Activated naive CD4-positive, alpha-beta T cell treated with anti-CD3 and anti-CD28 coated beads, Interleukin-2, amount 50 U/mL, for 16 hours (primary cell): ENCODE measurements at places on chromosomes 7 and 10.

DNA sequence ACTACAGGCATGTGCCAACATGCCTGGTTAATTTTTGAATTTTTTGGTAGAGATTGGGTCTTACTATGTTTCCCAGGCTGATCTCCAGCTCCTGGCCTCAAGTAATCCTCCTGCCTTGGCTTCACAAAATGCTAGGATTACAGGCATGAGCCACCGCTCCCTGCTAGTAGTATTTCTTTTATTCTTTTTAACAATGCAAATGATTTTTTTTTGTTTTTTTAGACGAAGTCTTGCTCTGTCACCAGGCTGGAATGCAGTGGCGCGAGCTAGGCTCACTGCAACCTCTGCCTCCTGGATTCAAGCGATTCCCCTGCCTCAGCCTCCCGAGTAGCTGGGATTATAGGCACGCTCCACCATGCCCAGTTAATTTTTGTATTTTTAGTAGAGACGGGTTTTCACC is 58.1 kb downstream of the SVIL start:
- no peak for DNase-seq

DNA sequence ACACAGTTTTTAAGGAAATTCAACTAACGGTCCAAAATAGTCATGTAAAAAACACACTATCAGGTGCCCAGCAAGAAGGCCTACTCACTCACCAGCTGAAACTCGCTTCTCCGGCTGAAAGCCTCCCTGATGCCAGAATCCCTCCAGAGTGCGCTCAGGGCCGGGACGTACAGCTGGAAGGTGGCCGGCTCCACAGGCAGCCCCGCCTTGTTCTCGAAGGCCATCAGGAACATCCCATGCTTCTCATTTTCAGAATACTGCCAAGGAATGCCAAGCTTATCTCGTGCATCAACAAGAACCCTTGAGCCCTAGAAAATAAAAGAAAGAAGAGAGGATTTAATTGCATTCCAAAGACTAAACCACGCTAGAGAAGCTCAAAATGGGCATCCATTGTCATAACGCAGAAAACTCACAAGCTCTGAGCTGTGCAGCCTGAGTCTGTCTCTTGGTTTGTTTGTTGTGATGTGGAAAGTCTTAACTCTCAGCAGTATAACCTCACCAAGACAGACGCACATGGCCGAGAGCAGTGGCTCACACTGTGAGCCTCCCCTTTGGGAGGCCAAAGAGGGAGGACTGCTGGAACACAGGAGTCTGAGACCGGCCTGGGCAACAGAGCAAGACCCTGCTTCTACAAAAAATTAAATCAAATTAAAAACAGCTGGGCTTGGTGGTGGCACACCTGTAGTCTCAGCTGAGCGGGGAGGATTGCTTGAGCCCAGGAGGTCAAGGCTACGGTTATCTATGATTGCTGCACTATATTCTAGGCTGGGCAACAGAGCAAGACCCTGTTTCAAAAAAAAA is 49.1 kb downstream of the GNA12 start:
- DNase-seq, result no peak

DNA sequence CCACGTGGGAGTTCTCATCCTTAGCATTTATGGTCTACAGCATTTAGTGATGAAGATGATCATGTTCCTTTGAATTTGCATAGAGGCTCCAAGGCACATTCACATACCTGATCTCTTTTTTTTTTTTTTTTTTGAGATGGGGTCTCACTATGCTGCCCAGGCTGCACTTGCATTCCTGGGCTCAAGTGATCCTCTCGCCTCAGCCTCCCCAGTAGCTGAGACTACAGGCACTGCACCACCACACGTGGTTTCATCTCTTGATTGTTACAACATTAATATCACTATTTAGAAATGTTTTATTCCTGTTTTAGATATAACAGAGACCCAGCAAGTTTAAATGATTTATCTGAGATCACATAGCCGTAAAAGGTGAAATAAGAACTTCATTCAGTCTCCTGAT is 13.8 kb downstream of the CDHR3 start:
- no peak for DNase-seq

GRCh38 chr7:44046321-44047061 is 2.0 kb downstream of the DBNL start:
- no peak for DNase-seq

GRCh38 chr10:3946234-3947229 is 161.5 kb upstream of the KLF6 start:
- DNase-seq, result no peak

DNA sequence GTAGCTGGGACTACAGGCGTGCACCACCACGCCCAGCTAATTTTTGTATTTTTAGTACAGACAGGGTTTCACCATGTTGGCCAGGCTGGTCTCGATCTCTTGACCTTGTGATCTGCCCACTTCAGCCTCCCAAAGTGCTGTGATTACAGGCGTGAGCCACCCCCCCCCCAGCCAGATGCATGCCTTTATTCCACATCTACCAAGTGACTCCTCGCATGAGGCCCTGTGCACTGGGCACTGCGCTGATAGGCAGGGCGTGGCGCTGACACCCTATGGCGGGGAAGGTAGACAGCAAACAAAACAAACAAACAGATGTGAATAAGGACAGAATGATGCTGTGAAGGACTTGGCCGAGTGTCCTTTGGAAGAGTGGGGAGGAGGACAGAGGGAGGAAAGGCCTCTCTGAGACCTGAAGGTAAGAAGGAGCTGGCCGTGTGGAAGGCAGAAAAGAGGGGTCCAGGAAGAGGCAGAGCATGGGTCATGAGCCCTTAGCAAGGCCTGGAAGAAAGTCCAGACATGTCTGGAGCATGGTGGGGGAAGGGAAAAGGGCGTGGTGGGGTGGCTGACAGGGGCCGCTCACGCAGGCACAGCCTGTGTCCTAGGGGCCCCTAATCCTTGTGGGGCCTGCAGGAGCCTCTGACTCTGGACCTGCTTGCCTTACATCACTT is 47.5 kb upstream of the CACUL1 start:
- DNase-seq, result no peak

- no peak for DNase-seq
Measured at GRCh38 chr7:117072620-117073118, 119.4 kb downstream of the ST7 start.

DNA sequence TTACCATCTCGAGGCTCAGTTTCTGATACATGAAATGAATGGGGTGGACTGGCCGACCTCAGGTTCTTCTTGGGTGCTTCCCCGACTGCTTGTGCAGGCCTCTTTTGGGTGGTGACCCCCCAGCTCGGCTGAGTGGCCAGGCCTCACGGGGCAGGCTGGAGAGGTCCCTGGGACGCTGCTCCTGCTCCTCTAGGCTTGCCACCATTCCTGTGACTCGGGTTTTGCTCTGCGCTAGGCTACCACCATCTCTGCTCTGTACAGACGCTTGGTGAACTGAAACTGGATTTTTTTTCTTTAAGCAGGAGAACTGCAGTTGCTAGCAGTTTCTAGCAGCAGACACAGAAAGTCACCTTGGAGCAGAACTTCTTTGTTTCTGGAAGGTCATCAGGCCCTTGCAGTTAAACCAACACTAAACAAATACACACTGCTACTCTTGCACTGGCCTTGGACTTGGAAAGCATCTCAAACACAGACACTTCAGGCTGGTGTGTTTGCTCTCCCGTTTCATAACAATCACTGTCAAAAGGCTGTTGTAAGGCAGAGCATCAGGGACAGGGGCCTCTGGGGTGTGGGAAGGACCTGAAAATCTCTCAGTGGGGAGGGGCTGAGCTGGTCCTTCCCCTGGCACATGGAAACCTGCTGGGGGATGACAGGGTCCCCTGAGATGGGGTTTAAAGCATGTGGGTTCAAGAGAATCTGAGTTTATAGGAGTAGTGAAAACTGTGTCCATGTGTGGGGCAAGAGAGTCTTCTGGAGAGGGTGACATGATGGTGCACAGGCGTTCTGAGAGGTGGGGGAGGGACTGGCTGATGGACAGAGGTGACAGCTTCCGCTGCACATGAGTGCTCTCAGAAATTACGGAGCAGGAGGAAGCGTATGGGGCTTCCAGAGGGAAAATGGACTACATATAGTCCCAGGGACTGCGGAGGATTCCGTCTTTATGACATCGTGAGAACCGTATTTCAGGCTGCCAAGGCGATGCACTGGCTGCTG is 35.0 kb upstream of the GIMAP8 start:
- no peak for DNase-seq

DNA sequence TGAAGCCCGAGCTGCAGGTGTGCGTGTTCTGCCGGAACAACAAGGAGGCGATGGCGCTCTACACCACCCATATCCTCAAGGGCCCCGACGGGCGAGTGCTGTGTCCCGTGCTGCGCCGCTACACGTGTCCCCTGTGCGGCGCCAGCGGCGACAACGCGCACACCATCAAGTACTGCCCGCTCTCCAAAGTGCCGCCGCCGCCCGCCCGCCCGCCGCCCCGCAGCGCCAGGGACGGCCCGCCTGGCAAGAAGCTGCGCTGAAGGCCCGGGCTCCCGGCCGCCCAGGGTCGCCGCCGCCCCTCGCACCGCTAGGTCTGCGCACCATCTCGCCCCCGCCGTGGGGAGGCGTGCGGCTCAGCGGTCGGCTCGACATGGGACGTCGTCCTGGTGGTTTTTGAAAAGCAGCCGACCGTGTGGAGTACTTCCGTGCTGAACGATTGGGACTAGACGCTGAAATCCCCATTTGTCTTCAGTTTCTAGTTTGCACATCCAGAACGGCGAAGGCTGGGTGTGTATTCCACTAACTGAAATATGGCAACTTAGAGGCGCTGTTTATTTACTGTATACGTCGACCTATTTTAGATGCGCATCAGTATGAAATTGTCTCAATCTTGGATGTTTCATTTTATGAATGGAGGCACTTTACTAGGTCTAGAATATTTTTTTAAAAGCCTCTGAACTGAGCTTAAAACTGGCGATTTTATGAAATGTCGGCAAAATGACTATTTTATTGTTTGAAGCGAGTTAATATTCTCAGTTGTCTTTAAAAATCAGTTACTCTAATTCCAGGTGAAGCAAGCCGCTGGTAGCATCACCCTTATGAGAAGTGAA is 1.1 kb downstream of the NANOS1 start:
- DNase-seq, result peak; percentile 50

- no peak for DNase-seq
Measured at GRCh38 chr7:149759093-149759860, 14.1 kb downstream of the ZNF467 start.

DNA sequence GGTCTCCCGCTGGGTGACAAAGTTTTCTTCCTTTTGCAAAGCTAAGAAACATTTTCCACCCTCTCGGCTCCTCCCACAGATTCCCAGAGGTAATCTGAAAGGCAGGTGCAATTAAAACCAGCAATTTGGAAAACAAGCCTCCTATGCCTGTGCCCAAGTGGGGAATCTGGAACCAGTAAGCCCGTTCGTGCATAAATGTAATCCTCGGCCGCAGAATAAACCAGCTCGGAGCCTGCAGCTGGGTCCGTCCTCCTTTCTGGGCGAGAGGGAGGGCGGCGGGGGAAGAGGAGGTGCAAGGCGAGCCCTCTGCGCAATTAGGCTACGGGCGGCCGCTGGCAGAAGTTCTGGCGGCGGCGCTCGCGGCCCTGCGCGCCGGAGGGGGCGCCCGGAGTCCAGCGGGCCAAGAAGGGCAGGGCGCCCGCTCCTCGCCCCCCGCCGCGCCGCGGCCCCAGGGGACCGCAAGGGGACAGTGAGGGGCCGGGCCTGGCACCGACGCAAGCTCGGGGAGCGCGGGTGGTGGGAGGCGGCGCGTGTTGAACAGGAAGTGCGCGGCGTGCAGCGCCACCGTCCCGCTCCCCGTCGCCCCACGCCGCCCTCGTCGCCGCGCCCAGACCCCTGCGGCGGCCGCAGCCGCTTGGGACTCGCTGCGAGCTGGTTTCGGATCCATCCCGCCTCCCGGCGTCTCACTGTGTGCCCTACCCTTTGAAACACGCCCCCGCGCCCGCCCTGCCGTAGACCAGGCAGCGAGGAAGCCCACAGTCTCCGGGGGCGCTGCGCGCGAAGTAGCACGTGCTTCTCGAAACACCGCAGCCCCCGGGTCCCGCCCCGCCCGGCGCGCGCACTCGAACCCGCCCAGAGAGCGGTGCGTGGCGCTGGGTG is at the start of gene PRKAG2:
TSS of gene PRKAG2 (minus strand) at position 217 of the 879 bp plus-strand sequence. CDS start 495 bp downstream, outside the sequence.
- peak; percentile 82 for DNase-seq

DNA sequence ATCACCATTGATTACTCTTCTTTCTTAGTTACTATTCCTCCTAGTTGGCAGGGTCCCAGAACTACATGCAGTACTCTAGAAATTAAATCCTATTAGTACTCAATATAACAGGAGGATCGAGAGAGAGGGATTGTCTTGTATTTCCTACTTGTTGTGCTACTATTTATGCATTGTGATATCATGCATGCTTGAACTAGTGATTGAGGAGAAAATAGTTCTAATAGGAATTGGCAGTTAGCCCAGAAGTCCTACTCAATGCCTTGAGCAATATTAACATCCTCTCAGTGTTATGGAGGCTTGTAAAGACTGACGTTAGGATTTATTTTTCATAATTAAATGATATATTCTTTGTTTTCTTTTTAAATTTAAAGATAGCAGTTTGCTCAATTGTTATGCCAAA is 67.4 kb downstream of the FOXP2 start:
- no peak for DNase-seq

- DNase-seq, result no peak
Measured at GRCh38 chr7:24829787-24830186, 72.5 kb upstream of the GSDME start.

DNA sequence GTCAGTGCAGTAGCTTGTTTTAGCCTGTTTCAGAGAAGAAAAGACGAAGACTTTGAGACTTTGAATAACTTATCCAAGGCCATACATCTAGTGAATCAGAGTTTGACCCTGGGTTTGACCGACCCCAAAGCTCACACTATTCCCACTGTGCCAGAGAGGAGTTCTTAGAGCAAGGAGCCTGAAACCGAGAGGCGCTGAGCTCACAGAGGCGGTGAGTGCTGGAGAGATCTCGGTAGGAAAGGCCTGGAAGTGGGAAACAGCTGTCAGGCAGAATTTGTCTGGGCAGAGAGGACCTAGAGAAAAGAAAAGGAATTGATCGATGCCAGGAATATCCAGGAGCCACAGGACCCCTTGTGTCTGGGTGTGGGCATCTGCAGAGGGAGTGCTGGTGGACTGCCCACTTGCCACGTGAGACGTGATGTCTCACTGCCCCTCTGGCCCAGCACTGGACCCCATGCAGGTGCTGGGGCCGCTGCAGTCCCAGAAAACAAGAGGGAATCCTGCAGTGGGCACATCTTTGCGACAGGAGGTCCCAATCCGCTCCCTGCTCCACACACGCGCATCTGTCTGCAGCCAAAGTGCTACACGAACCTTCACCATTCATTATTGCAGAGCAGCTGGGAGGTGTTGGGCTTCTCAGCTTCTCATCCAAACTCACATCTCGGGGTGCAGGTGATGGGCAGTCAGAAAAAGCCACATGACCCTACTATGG is 6.2 kb downstream of the CALML3 start:
- DNase-seq, result no peak

- DNase-seq, result no peak
Measured at GRCh38 chr10:99450156-99450555, 19.7 kb upstream of the GOT1 start.
